ENCODE measurements at places on chromosomes 4 and X.
A peak's percentile ranks its signal among the peaks of the same experiment; 100 is the strongest.

DNA sequence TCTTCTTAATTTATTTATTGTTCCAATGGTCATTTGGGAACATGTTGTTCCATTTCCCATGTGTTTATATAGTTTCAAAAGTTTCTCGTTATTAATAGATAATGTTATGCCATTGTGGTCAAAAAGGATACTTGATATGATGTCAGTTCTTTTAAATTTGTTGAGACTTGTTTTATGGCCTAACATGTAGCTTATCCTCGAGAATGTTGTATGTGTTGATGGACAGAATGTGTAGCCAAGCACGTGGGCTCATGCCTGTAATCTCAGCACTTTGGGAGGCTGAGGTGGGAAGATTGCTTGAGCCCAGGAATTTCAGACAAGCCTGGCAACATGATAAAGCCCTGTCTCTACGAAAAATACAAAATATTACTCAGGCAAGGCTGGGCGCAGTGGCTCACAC is 168.5 kb upstream of the USP38 start:
- DNase-seq: no peak

GRCh38 chr4:40923316-40924095 is 173.8 kb downstream of the NSUN7 start:
- DNase-seq: no peak

GRCh38 chr4:57496697-57497471 is 386.7 kb upstream of the IGFBP7 start:
- no peak for DNase-seq

GRCh38 chrX:1534301-1535168 is 2.5 kb downstream of the P2RY8 start:
- peak; percentile 67 for DNase-seq

DNA sequence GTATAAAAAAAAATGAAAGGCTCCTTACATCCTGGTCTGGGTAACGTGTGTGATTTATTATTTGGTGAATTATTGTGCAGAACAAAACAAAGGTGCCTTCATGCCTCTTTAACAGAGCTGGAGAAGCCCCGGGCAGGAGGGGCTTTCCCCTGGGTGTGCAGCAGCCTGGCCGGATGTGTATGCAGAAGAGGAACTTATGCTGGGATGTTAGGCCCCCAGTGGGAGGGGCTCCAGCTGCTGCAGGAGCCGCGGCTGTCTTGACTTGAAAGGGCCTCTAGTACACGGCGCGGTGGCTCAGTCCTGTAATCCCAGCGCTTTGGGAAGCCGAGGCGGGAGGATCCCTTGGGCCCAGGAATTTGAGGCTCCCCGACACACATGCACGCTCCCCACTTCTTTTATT is 16.0 kb downstream of the CCNQ start:
- DNase-seq: no peak

GRCh38 chr4:176671532-176671931 is 121.2 kb downstream of the VEGFC start:
- no peak for DNase-seq

GRCh38 chr4:148092316-148093014 is 349.7 kb downstream of the NR3C2 start:
- peak; percentile 69 for DNase-seq

DNA sequence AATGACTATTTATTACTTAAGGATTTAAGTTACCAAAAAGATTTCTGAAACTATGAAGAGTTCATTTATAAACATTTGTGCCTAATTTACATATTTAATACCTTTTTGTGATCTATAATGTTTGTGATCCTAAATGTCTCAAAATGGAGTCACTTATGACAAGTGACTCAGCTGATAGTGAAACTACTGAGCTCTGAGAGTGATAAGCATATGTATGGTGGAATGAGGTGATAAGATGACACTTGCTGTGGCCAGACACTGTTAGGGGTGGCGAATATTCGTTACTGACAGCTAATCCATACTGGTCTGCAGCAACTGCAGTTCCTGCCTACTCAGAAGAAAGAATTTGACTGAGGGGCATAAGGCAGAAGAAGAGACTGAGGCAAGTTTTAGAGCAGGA is 5.5 kb upstream of the NXF3 start:
- no peak for DNase-seq

- DNase-seq: no peak
These were observed 132.8 kb upstream of the MAP9 start for GRCh38 chr4:155509555-155509954.

DNA sequence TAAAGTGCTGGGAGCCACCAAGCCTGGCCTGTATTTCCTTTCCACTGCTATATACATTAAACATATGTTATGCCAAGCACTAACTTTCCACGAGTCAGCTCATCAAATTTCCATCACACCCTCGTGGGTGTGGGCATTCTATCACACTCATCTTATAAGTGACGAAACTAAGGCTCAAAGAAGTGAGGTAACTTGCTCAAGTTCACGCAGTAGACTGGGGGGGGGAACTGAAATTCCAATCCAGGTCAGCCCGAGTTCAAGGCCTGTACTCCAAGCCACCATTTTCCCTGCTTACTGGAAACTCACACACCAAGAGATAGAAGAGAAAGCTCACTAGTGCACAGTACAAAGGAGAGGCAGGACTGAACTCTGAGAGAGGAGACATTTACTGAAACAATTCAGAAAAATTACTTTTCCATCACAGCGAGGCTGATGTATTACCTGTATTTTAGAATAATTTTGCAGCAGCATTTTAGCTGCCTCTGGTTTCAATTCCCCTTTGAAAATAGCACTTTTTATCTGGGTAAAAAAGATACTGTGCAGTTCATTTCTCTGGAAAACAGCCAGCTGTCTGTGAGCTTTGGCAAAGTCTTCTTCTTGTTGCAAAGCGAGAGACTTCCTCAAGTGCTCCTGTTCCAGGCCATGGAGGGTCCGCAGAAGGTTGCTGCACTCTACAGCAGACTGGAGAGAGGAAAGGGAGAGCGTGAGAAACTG is 76.8 kb downstream of the EVC2 start:
- DNase-seq: no peak

GRCh38 chrX:76029385-76029784 is 143.5 kb upstream of the PBDC1 start:
- peak; percentile 75 for DNase-seq

Data from posterior vena cava (tissue), 2 donors.